ENCODE measurements at places on chromosomes 16 and 17.

DNA sequence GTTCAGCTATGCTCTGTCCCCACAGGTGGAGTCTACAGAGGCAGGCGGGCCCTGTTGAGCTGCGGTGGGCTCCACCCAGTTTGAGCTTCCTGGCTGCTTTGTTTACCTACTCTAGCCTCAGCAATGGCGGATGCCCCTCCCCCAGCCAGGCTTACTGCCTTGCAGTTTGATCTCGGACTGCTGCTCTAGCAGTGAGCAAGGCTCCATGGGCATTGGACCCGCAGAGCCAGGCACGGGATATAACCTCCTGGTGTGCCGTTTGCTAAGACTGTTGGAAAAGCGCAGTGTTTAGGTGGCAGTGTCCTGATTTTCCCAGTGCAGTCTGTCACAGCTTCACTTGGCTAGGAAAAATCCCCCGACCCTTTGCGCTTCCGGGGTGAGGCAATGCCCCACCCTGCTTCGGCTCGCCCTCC is 89.1 kb downstream of the BCAS3 start:
- DNase-seq: no peak

GRCh38 chr17:69578385-69578936 is 164.0 kb downstream of the MAP2K6 start:
- DNase-seq: no peak

- no peak for DNase-seq
Observed at GRCh38 chr16:81765111-81765919, 13.8 kb upstream of the PLCG2 start.

DNA sequence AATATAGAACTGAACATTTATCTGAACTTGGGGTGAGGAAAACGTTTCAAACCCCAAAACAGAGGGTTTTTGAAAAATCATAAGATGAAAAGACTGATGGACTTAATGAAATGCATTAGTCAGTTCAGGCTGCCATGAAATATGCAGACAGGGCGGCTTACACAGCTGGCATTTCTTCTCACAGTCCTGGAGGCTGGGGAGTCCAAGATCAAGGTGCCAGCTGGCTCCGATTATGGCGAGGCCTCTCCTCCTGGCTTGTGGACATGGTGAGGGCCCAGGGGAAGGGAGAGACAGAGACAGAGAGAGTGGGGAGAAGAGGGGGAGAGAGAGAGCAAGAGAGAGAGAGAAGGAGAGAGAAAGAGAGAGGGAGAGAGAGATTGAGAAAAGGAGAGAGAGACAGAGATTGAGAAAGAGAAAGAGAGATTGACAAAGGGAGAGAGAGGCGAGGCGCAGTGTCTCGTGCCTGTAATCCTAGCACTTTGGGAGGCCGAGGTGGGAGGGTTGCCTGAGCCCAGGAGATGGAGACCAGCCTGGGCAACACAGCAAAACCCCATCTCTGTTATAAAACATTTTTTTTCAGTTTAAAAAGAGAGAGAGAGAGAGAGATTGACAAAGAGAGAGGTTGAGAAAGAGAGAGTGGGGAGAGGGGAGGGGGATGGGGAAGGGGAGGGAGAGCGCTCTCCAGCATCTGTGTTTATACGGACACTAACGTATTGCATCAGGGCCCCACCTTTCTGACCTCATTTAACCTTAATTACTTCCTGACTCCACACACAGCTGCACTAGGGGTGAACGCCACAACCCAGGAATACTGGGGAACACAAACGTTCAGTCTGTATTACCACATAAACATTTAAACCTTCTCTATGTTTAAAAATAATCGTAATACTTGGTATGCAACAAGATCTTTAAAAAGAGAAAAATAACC is 24.6 kb upstream of the RPH3AL start:
- DNase-seq: no peak

GRCh38 chr16:84380405-84380804 is 12.1 kb downstream of the ATP2C2 start:
- DNase-seq: no peak

DNA sequence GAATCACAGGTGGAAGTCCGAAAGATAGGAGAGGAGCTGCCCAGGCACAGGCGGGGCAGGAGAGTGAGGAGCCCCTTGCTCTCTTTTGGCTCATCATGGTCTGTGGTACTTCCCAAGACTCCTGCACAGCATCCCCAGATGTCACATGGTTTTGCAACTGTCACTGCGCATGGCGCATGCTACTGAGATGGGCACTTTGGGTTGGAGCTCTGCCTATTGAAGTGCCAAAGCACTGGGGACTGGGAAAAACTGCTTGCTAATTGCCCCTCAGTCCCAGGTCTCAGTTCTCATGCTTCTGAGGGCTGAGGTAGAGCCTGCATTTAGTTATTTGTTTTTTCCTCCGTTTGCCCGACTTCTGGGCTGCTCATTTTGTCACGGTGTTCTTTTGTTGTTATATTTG is 156.8 kb upstream of the CDH13 start:
- DNase-seq: no peak

Data from astrocyte of the cerebellum (primary cell).